ENCODE measurements at places on chromosomes 7 and 10.

GRCh38 chr7:130426564-130426963 is 14.3 kb downstream of the CEP41 start:
- peaks cover 2% of the 10 kb centered on the region for H3K36me3 ChIP-seq
- no peak for DNase-seq
- no peaks in the 10 kb centered on the region for H3K27me3 ChIP-seq
- no peak overlapping the region for H3K4me3 ChIP-seq
- peaks cover 25% of the 10 kb centered on the region for H3K4me1 ChIP-seq
- no peak overlapping the region for H3K27ac ChIP-seq

GRCh38 chr10:73220989-73221388 is 26.1 kb downstream of the DNAJC9 start:
- no peak overlapping the region for H3K27ac ChIP-seq
- DNase-seq, result no peak
- H3K4me1 ChIP-seq, result no peaks in the 10 kb centered on the region
- H3K4me3 ChIP-seq, result no peak overlapping the region

- H3K4me1 ChIP-seq, result no peaks in the 10 kb centered on the region
- no peaks in the 10 kb centered on the region for H3K27me3 ChIP-seq
- H3K4me3 ChIP-seq, result no peak overlapping the region
- no peak overlapping the region for H3K27ac ChIP-seq
- no peak for DNase-seq
These were observed 424.8 kb downstream of the KIF20B start for GRCh38 chr10:90126256-90126595.

DNA sequence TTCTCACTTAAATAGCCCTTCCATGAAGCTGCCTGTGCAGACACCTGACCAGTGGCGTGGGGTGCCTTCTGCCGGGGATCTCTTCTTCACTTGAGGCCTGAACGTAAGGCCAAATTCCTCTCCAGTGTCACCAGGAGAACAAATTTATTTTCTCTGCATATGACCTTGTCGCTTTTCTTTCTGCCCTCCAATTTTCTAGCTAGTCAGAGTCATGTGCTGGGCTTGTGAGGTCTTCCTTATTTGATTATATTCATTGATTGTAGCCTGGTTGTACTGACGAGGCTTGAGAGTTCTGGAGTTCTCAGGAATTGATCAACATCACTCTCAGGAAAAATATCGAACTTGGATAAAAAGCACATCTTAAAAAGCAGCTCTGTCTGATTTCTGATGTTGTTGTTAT is 255.7 kb downstream of the BUB3 start:
- no peaks in the 10 kb centered on the region for H3K36me3 ChIP-seq
- H3K4me3 ChIP-seq, result no peak overlapping the region
- no peak for DNase-seq
- no peak overlapping the region for H3K27ac ChIP-seq
- no peaks in the 10 kb centered on the region for H3K4me1 ChIP-seq
- H3K27me3 ChIP-seq, result no peaks in the 10 kb centered on the region

- no peak overlapping the region for H3K4me3 ChIP-seq
- H3K27me3 ChIP-seq, result no peaks in the 10 kb centered on the region
- H3K27ac ChIP-seq, result no peak overlapping the region
These were observed 16.9 kb upstream of the ENTPD1 start for GRCh38 chr10:95739056-95739455.

DNA sequence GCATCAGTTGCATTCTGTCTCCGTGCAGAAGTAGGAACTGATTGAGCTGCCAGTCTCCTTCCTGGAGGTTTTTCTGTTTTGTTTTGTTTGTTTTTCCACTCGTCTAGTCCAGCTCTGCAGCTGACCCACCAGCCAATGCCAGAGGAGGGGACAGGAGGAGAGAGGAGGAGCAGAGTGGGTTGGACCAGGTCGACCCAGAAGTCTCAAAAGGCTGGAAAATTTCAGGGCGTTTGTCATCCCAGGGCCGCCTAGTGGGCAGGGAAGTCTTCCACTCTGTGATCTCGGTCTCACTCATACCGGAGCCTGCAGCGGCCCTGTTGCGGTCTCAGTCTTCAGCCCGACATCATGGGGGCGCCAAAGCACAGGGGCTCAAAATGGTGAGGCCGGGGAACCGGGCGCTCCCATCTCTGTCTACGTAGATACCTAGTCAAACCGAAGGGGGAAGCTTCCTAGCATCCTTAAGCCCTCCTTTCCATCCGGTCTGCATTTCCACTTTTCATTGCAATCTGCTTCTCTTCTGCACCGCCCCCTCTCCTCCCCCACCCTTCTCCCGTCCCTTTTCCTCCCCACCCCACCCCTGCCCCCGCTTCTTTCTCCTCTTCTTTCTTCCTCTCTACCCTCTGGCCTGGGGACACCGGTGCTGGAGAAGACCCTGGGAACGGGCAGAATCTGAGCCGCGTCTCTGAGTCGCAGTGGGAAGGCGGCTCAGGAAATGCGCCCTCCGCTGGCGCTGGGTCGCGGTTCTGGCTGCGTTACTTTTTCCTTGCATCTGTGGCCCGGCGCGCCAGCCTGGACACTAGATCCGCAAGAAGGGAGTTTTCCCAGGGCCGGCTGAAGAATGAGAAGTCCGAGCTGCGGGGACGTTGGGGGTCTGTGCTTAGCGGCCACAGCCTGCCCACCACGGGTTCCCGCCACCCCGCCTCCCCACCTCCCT is 16.2 kb upstream of the PAX2 start:
- H3K4me1 ChIP-seq, result no peaks in the 10 kb centered on the region
- H3K4me3 ChIP-seq, result no peak overlapping the region
- H3K27me3 ChIP-seq, result peaks cover 96% of the 10 kb centered on the region
